ENCODE measurements at places on chromosomes 13 and 19.

DNA sequence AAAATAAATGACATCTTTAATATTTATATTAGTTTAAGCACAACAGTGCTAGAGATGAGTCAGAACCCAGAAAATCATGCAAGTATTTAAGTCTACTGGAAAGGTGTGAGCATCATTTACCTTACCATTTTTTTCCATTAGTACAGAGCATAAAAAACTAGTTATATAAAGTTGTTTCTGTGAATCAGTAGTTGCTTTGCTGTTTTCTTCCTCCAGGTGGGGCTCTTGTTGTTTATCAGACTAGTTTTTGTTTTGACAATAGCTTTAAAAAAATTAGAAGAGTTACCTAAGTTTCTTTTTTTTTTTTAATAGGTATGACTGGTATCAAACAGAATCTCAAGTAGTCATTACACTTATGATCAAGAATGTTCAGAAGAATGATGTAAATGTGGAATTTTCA is 12.7 kb downstream of the SUGT1 start:
- DNase-seq, result no peak

DNA sequence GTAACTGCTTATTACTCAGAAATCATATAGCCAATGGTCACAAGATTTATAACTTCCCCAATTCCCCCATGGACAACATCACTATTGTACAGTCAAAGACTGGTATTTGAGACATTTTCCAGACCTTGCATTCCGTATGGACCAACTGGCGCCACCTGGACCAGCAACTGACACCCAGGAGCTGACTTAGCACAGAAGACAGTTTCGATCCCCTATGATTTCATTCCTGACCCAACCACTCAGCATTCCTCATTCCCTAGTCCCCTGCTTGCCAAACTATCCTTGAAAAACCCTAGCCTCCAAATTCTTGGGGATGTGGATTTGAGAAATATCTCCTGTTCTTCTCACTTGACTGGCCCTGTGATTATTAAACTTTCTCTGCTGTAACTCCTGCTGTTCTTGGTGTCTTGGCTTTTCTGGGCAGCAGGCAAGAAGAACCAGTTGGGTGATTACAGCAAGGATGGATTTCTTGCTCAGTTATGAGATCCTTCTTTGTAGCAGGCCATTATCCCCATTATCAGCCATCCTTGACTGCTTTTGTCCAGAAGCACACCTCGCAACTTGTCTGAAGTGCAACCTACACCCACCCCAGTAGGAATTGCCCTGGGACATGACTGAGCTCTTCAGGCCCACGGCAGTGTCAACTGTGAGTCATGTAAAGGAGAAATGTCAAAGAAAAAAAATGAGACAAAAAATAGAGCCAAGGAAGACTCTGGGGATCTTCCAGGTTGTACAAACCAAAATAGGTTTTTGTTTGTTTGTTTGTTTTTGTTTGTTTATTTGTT is 13.7 kb upstream of the MAP3K10 start:
- no peak for DNase-seq

GRCh38 chr13:107367258-107367657 is 799.3 kb upstream of the ARGLU1 start:
- DNase-seq, result no peak

- DNase-seq, result no peak
Measured at GRCh38 chr13:63299866-63300394, 1884.3 kb upstream of the PCDH20 start.

- DNase-seq, result no peak
Measured at GRCh38 chr19:12657966-12658365, 8.6 kb downstream of the MAN2B1 start.

DNA sequence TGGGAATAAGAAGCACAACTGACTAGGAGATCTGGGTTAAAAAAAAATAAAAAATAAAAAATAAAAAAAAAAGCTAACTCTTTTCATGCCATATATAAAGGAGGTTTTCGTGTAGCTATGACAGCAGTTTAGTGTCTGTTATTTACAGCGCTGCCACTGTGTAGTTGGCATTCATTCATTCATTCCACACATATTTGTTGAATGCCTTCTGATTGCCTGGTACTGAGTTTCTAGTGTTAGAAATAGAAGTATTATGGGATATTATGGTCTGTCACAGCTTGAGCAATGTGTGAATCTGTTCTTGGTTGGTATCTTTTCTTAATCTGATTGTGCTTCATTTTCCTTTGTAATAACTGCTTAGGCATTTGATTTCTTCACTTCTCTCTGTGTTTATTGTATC is 237.4 kb downstream of the NBEA start:
- DNase-seq, result no peak

GRCh38 chr19:44512326-44513298 is 12.3 kb upstream of the ZNF180 start:
- DNase-seq, result peak; percentile 39

- DNase-seq, result peak; percentile 71
Measured at GRCh38 chr19:2578901-2579677, 103.2 kb downstream of the GADD45B start.

- DNase-seq, result no peak
Measured at GRCh38 chr19:38199340-38199739, 24.7 kb downstream of the DPF1 start.

GRCh38 chr13:69155136-69155535 is 952.5 kb upstream of the ATXN8OS start:
- DNase-seq, result no peak

DNA sequence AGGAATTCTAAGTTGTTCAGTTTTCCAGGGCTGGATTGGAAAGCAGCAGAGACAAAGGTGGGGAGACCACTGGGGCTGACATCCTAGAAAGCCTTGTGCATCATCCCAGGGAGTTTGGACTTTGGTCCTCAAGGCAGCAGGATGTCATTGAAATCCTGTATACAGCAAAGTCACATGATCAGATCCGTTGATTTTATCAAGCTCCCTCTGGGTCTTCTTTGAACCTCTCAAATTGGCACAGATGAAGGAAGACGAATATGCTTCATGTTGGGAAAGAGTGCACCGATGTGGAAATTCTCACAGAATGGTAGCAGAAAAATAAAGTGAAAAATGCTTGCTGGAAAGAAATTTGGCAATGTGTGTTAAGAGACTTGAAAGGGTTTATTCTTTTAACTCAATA is 149.8 kb upstream of the TMTC4 start:
- no peak for DNase-seq

DNA sequence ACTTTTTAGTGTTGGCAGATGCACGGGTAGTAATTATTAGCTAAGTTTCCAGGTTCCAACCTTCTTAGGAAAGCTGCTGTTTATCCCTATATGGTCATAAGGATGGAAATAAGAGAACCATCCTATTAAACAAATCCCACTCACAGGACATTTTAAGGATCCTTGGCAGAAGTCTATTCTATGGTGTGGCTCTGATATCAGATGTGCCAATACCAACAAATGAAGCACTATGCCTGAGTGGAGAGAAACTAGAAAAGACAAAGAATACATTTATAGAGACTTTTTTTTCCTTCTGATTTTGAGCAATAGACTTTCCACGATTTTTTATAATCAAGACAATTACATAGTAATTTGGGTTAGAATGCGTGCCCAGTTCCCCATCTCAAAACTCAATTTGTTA is 12.6 kb downstream of the PCDH17 start:
- no peak for DNase-seq

DNA sequence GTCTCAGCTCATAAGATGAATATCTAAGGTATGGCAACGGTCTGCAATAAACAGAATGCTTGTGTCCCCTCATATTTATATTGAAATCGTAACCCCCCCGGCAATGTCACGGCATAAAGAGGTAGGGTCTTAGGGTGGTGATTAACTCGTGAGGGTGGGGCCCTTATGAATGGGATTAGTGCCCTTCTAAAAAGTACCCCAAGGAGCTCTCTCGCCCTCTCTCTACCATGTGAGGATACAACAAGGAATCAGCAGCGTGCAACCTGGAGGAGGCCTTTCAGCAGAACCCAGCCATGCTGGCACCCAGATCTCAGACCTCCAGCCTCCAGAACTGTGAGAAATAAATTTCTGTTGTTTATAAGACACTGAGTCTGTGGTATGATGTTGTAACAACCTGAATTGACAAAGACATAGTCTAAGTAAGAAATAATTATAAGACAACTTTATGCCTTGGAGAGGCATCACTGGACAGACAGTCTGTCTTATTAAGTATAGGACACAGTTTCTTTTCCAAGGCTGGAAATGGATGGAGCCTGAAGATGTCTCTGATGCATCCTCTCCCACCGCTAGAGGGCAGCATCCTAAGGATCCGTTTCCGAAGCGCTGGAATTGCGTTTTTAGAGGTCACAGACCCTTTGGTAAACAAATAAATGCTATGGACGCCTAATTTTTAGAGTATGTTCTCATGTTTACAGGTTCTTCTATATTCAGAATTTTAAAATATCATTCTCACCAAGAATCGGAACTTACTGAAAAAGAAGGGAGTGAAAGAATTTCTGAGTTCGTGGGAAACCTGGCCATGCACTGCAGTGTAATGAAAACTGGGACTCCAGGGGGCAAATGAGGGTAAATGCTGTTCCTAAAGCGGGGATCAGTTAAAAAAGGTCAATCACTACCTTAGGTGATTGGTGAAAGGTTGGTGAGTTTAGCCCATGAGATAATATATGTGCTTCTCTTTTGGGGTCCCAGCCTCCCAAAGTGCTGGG is 13.3 kb upstream of the LEUTX start:
- DNase-seq, result peak; percentile 61

DNA sequence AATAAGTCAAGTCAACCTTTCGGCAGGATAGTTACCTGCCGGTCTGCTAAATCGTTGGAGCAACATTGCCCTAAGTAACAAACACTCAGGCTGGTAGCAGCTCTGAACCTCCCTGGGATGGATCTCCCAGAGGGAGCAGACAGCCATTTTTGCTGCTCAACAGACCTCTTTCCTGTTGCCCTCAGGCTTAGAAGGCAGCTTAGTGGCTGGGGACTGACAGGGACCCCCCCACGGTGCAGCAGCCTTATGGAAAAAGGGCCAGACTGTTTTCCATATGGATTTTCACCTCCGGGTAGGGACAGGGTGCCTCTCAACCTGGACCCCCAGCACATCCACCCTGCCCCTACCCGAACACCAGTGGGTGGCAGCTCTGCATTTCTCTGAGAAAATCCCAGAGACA is 49.7 kb downstream of the UBL3 start:
- no peak for DNase-seq

GRCh38 chr13:43688227-43688907 is 98.4 kb downstream of the ENOX1 start:
- no peak for DNase-seq

DNA sequence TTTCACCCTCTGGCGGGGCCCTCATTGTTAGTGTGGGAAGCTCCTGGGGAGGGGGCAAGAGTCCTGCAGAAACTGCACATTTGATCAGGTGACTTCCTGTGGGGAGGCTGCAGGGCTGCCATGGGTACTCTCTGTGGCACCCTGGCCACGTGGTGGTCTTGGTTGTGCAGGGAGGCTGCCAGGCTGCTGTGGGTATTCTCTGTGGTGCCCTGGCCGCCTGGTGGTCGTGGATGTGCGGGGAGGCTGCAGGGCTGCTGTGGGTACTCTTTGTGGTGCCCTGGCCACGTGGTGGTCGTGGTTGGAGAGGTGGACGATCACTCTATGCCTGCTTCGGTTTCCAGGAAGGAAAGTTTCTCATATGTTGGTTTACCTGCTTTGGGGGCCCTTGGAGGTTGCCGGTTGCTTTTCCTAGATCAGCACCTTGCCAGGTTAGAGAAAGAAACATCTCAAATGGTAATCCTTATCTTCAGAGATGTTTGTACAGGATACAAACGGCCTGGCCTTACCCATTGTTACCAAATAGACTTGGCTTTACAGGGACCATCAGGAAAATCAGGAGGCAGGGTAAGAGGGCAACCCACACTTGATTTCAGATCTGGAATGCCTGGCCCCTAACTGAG is 22.9 kb downstream of the TEX29 start:
- no peak for DNase-seq

DNA sequence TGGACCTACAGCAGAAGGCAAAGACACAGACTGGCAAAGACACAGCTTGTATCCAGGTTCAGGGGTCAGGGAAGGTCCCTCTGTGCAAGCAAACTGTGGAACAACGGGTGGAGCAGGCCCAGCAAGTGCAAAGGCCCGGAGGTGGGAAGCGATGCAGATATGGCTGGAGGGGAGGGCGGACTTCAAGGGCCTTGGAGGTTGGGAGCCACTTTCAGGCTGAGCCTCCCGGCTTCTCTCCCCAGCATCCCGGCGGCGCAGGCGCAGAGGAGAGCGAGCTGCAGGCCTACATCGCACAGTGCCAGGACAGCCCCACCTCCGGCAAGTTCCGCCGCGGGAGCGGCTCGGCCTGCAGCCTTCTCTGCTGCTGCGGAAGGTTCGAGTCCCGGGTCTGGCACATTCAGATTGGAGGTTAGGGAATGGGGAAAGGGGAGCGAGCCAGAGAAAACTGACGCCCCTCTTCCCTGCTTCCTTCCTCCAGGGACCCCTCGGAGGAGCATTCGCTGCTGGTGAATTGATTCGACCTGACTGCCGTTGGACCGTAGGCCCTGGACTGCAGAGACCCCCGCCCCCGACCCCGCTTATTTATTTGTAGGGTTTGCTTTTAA is 2.1 kb upstream of the PNPLA6 start:
- DNase-seq, result no peak

GRCh38 chr13:31807090-31807541 is 67.8 kb downstream of the RXFP2 start:
- DNase-seq, result peak; percentile 10

DNA sequence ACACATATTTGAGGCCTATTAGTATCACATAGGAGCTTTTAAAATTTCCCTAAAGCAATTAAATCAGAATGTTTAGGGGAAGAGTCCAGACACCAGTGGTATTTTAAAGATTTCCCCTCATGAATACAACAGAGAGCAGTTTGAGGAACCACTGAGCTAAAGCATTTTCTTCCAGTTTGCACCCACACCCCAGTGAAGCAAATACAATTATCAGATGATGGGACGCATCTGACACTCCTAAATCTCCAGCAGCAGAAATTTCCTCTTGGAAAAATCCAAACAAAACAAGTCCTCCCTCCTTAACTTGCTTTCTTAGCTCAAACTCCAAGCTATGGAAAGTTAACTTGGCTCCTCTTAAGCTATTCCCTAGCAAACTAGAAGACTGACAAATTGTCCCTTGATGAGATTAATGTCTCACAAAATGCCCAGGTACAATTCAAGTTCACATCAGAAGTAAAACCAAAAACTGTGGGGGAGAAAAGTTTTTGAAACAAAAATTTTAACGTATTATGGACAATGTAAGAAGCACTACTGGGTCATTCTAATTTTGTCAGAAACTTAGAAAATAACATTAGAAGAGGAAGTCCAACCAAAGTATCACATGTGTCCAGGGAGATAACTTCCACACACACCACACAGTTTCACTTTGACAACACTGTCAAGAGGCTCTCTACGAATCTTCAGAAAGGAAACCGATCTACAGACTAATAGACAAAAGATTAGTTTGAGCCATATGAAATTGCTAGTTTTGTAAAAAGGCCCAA is 74.1 kb downstream of the ABCC4 start:
- DNase-seq, result no peak

Data from activated CD4-positive, alpha-beta T cell treated with anti-CD3 and anti-CD28 coated beads, Interleukin-2, amount 50 U/mL, for 48 hours (primary cell).